ENCODE measurements at places on chromosomes 1 and 21.
A peak's percentile ranks its signal among the peaks of the same experiment; 100 is the strongest.

GRCh38 chr21:45514311-45515021, 27.8 kb downstream of the SLC19A1 start:
- DNase-seq, result no peak

DNA sequence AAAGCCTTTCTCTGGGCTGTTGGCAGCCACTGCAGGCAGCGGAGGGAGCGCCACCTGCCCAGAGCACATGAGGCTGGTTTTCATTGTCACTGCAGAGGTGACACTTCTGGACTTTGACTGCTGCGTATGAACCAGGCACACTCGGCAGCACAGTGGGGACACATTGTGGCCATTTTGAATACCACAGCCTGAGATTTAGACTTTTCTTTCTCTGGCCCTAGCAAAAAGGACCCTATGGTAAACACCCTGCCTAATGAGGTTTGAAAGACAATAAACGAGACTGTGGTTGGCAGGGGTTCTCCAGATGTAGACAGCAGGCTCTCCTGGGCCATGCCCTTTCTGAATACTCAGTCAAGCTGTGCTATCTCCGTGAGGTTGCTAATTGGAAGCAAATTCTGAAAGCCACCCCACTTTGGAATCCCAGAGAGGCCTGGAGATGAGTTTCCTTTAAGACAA, 12.0 kb upstream of the KCNE2 start:
- DNase-seq, result no peak

DNA sequence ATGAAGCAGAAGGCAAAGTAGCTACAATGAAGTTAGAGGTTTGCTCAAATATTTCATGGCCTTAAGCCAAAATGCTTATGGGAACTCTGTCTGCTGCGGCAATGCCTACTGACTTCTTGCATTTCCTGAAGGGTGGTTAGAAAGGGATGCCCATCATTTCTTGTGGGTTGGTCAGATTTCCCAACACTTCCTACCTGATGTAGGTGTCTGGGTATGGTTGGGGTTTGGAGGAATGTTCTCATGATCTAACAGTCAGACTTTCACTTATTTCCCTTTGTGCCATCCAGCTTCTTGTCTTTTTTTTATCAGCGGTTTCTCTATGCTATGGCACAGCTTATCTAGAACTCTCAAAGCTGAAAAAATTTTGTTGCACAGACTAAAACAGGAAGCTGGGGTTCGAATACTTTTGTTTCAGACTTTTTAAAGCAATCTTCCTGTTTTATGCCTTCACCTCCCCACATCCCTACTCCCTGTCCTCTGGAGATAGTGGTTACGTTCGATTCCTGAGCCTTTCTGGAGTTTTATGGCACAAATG, 307.7 kb downstream of the USP25 start:
- no peak for DNase-seq

DNA sequence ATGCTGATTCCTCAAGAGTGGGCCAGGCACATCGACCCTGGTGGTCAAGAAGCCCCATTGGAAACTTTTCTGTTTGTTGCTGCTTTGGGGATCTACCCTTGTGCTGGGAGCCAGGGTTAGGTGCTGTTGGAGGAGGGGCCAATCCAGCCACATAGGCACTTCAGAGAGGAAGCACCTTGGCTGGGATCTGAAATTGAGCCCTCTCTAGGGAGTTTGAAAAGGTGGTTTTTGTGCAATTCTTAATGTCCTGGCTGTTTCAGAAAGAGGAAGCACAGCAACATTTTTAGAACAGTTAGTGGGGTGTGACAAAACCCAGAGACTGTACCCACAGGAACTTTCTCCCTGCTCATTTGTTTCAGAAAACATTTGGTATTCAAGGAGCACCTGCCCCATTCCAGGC, 17.2 kb upstream of the BEND5 start:
- no peak for DNase-seq

GRCh38 chr1:26285366-26286063, 5.6 kb downstream of the SH3BGRL3 start:
- DNase-seq, result no peak

GRCh38 chr1:3940081-3940753, 40.1 kb upstream of the C1orf174 start:
- DNase-seq, result no peak

DNA sequence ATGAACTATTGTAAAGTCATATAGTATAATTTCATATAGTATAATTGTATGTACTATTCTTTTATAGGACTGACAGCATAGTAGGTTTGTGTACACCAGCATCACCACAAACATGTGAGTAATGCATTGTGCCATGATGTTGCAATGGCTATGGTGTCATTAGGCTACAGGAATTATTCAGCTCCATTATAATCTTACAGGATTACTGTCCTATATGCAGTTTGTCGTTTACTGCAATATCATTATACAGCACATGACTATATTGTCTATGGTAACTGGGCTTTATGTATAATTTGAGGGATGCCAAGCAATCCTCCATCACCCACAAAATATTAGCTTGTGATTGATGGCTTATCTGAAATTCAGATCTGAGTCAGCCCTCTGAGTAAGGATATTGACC, 54.2 kb upstream of the PBX1 start:
- no peak for DNase-seq

- no peak for DNase-seq
Observed at GRCh38 chr1:39675220-39675619, 3.3 kb upstream of the NT5C1A start.

GRCh38 chr1:57079454-57080157, 113.8 kb upstream of the C8B start:
- no peak for DNase-seq

DNA sequence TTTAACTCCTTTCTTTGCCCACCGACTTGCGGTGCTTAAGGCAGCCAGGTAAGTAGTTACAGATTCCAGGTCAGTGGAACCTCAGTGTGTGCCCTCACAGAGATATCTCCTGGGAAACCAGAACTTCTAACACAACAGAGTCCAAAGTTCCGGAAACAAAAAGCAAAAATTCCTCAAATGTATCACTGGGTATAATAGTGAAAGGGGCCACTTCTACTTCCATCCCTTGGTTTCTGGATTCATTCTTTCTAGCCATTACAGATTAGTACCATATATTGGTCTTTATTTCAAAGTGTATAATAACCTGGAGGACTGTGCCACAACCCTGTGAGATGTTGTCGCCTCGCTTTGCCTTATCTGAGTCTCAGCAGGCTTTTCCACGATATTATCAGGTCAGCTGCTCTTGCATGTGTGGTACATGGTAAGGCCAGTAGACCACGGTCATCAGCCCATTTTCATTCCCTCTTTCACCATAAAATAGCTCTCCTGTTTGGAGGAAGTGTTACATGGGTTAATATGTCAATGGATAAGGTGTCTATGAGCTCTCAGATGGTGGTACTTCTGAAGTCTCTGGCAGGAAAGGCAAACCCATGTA, 14.9 kb upstream of the VASH2 start:
- DNase-seq, result no peak

DNA sequence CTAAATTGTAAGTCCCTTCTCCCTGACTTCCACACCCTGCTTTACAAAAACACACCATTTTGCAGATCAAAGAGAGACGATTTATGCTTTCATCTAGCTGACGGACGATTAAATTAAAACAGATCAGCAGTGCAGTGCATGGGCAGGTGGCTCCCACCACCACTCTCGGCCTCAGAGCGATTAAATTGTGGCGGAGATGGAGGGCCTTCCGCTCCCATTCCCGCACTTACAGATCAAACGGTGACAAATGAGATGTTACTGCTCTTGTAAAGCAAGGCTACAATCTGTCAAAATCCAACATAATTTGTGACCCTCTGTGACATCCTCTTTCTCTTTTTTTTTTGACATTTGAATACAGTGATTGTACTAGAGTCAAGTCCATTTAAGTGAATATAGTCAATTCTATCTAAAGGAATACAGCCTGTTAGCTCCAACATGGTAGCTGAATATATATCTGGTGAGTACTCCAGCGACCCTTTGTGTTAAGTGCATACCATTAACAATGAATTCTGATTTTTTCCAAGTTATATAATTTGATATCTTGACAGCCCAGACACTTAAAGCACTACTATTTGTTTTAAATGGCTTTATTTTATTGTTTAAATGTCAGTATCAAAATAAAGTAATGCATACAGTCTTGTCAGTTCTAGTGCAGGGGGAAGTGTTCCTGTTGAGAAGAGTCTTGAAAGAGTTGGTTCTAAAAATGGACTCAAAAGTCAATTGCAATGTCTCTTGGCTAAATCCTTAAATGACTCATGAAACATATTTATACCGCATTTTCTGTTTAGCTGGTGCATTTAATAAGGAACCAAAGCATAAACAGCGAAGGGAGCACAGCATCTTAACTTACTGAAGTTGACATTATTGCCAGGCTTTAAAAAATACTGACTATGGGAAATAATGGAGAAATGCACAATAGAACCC, 109.0 kb downstream of the ESRRG start:
- no peak for DNase-seq

GRCh38 chr1:32967888-32968568, 3.4 kb upstream of the RNF19B start:
- DNase-seq, result no peak

- DNase-seq, result no peak
Observed at GRCh38 chr1:206970446-206970845, at the start of gene FCAMR. TSS of gene FCAMR (minus strand) at chr1:206970460. CDS start at chr1:206970125, 335 bp downstream.

GRCh38 chr1:64505232-64505943, 35.5 kb downstream of the CACHD1 start:
- no peak for DNase-seq

GRCh38 chr1:53573522-53573921, 114.3 kb downstream of the DMRTB1 start:
- DNase-seq, result no peak

DNA sequence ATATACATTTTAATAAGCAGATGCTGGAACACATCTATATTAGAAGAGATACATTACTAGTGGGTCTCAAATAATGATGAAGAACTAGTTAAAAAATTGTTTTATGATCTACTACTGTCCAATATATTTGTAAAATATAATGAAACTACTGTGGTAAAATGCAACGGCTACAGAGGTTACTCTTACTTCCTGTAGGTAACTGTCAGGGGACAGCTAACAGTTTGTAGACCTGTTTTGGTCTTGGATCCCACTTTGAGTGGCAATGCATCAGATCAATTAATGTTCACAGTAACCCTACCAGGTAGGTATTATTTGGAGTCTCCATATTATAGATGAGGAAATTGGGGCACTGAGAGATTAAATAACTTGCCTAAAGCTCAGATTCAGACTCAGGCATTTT, 26.7 kb upstream of the MYSM1 start:
- no peak for DNase-seq

GRCh38 chr1:182196897-182197870, 135.7 kb upstream of the ZNF648 start:
- no peak for DNase-seq

DNA sequence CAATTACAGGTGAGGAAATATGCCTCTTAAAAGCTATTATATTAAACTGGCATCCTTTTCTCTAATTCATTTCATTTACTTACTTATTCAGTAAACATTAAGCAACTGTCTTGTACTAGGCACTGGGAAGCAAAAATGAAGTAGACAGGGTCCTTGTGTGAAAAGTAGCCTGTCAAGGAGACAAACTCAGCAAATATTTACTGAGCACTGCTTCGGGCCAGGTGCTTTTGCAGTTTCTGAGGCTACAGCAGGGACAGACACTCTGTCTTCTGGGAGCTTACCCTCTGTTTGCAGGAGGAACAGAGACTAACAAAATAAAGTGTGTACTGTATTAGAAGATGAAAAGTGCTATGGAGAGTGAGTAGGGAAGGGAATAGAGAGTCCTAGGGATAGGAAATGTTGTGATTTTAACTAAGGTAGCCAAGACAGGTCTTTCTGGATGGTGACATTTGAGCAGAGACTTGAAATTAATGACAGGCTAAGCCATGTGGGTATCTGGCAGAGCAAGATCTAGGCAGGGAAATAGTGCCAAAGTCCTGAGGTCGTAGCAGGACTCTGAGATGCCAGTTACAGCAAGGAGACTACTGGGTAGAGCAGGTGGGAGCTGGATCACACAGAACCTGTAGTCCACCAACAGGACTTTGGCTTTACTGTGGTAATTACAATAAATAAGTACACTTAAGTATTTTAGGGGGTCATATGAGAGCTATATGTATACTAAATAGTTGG, 133.0 kb downstream of the ITSN1 start:
- no peak for DNase-seq

DNA sequence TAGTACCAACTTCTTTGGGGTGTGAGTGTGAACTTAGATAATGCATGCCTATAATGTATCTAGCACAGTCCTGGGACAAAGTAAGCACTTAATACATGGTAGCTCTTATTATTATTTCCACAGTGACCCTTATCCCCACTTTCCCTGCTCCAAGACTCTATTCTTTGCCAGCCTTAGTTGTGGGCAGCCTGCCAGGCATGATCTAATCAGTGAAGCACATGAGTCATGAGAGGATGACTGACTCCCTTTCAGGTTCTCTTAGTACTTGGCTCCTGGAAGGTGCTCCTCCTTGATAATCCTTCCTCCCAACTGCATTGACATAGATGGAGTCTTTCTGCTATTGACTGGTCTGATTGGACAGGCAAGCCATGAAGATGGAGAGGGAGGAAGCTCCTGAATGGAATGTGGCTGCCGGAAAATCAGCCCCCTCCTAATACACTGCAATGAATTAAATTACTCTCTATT, 17.4 kb upstream of the GNG12 start:
- DNase-seq, result no peak

GRCh38 chr1:61090546-61091202, 8.3 kb downstream of the NFIA start:
- DNase-seq, result no peak

- no peak for DNase-seq
Observed at GRCh38 chr1:35561297-35561971, 3.8 kb downstream of the NCDN start.

- peak; percentile 90 for DNase-seq
Observed at GRCh38 chr1:24413350-24414163, at the start of gene STPG1. TSS of gene STPG1 (minus strand) at chr1:24413782. CDS start at chr1:24401388, 12,394 bp downstream.

DNA sequence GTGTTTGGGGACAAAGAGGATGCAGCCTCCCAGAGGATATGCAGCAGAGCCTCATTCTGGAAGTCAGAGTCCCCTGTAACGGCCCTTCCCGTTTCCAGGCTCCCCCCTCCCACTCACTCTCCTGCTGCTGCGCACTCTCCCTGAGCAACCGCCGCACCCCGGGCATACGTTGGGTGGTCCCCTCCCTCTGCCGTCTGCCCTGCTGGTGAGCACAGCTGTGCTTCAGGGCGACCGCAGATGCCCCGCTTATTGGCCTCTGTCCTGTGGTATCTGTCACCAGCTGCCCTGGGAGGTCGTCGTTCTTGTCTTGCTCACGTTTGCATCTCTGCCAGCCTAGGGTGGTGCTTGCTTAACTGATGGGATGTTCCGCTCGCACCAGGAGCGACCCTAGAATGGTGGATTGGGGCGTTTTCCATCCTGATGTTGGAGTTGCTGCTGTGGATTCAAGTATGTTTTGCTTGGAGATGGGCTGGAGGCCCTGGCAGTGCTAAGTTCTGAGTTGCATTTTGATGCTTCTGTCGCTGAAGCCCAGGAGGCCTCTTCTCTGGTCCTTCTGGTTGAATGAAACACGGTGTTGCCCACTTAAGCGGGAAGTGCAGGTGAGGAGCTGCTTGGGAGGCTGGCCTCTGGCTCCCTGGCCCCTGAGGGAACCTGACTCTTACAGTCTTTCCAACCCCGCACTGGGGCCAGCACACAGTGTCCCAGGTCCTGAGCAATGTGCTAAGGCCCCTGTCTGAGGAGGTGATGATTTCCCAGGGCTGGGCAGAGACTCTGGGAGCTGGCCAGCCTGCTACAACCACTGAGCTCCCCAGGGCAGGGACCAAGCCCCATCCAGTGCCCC, 3.2 kb downstream of the TMEM201 start:
- no peak for DNase-seq

- DNase-seq, result no peak
Observed at GRCh38 chr1:157411769-157412168, 140.5 kb downstream of the FCRL5 start.

- DNase-seq, result peak; percentile 97
Observed at GRCh38 chr1:156746728-156747631, 4.5 kb downstream of the HDGF start.

GRCh38 chr1:18549106-18549505, 68.4 kb downstream of the KLHDC7A start:
- DNase-seq, result no peak

Data from osteocyte (in vitro differentiated cells).